ENCODE measurements at places on chromosomes 5 and 9.

GRCh38 chr9:111108946-111109345 is 70.7 kb upstream of the LPAR1 start:
- no peak for DNase-seq

DNA sequence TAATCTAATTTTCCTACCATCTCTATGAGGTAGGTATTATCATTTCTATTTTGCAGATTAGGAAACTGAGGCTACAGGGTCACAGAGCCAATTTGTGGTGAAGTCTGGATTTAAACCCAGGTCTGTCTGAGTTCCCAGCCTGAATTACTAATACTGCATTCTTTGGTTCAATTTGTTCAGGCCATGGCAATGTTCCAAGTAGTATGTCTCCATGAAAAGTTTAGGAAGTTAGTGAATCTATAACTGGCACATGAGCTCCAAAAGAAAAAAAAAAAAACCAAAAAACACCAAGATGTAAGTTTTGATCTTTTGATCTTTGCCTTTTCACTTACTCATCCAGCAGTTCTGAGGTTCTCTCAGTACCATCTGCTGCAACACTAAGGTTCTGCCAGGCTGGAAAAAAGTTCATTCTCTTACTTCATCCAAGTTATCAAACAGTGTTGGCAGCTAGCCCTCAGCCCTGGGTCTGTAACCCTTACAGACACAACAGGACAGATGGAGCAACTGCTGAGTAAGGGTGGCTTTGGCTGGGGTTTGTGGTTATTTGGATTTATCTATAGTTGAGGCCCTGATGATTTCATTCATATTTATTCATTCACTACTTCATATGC is 4.4 kb upstream of the TMEM268 start:
- DNase-seq, result no peak

DNA sequence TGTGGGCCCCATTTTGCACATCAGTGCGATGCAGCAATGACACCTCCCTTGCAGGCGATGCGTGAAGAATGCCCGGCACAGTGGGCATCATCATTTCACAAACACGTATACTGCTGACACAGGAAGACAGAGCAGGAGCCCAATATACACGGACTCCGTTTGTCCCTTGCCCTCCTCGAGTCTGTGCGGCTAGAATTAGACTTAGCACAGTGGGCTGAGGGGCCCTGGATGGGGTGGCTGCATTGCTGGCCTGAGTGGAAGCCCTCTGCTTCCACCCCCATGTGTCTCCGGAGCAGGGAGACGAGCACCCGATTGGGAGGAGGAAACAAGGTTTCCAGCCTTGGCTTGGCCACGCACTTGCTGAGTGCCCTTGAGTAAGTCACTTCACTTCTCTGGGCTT is 40.8 kb downstream of the GSN start:
- DNase-seq, result no peak

DNA sequence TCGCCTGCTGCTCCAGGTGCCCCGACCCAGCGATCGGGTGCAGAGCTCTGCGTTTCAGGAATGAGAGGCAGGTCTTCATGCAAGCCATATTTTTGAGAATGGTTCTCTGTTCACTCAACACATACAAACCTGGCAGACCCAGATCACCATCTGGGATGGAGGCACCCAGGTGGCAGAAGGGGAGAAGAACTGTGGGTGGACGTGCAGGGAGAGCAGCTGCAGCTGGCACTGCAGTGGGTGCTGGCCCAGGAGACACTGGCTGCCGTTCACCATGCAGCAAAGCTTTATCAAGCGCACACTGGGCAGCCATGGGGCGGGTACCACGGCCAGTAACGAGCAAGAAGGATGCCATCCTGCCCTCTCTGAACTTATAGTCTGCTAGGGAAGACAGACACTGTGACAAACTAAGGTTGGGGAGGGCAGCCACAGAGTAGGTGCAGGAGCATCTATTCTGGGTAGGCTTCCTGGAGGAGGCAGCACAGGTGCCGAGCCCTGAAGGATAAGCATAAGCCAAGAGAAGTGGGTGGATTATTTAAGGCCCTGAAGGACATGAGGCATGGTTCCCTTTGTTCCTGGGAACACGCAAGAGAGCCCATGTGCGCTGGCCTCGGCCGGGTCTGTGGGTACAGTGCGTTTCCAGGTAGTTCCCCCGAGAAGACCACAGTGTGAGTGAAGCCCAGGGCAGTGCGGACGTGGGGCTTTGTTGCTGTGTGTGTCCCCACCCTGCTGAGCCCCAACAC is 46.2 kb upstream of the FCN2 start:
- DNase-seq, result no peak

DNA sequence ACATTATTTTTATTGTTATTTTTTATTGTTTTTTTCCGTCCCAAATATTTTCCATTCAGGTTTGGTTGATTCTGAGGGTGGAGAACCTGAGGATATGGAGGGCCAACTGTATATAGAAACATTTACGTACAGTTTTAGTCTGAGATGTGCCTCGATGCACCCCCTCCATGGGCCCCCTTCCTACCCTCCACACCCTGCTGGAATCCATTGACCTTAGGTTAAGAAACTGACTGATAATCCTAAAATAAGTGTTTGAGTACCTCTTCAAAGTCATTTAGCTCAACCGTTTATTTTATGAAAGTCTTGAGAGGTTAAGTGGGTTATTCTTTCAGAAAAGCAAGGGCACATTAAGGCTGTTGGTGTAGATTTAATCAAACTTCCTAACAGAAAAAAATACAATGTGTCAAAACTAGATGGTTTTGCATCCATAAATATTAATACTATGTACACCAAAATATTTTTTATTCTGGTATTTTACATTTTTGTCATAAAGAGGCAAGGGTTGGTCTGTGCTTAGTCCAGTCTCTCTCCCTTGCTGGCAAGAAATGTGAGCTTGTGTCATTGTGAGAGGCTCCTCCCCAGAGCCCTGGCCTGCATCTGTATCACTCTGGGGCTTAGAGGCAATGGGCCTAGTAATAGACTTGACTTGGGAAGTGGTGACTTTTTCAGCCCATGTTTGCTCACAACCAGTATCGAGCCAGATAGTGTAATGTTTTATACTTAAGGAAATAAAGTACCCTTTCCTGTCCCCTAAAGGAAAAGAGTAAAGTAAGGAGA is 15.7 kb downstream of the MTRR start:
- no peak for DNase-seq

DNA sequence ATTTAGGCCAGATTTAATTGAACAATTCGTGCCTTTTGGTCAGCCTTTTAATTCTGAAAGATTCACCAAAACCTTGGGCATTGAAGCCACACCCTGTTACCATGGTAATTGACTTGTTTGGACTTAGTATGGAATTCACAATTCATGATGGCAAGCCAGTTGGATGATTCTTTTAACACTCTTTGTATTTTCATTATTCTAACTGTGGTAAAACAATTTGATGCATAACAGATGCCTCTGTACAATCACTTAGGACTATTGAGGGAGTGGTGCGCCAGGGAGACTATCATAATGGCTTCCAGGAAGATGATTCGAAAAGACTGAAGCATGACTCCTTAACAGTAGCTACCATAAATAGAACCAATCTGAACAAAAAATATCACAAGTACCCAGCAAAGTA is 381.1 kb upstream of the ADAMTS16 start:
- no peak for DNase-seq

DNA sequence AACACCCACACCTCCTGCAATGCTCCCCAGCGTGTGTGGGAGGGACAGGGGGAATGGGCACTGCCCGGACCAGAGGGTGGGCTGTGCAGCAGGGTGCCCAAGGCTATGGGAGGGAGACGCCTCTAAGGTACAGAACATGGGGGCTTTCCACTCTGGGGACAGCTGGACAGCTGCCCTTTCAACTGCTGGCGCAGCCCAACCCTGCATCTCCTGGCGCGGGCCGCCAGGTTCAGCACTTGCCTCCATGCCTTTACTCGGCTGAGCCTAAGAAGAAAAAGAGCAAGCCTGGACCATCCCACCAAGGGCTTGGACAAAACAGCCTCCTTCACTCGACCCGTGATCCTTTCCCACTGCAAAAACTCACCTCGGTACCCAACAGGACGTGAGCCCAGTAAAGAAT is 15.0 kb downstream of the AK8 start:
- DNase-seq, result no peak

DNA sequence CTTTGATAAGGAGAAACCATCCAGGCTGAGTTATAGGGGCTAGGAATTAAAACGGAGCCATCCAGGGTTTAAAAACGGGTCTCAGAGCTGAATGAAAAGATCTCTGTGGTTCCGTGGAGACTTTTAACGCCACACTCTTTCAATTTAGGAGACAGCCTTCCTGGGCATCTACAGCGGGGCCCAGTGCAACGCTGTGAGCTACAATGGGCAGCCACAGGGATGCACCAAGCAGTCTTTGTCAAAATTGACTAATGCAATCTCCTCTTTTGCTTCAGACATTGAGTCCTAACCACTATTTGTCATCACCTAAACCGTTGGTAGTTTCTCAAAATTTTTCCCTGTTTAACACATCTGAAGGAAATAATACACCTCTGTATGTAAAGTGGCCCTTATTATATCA is 96.6 kb upstream of the ABCA1 start:
- DNase-seq, result no peak

DNA sequence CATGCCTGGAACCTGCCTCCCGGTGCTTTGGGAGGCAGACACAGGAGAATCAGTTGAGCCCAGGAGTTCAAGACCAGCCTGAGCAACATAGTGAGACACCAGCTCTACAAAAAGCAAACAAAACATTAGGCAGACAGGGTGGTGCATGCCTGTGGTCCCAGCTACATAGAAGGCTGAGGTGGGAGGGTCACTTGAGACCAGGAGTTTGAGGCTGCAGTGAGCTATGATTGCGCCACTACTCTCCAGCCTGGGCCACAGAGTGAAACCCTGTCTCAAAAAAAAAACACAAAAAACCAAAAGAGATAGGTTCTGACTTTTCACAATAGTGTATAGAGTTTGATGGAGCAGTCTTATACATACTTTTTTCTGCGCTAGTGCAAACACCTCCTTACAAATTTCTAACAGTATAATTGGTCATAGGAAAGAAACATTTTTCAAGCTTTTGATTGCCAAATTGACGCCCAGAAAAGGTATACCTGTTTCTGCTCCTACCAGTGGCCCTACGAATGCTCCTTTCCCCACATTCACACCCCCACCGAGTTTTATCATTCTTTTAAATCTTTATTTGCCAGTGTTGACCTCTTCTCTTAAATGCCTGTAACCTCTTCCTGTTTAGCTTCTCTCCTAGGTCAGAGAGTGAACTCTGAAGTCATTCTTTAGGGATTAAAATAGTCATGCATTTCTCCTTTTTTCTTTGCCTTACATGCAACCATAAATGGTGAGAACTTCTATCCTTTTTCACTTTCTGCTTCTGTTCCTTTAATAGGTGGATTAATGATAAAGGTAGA is 7.5 kb downstream of the DOCK8 start:
- no peak for DNase-seq

- DNase-seq, result no peak
These were observed 72.7 kb downstream of the C9orf57 start for GRCh38 chr9:71987471-71988371.

DNA sequence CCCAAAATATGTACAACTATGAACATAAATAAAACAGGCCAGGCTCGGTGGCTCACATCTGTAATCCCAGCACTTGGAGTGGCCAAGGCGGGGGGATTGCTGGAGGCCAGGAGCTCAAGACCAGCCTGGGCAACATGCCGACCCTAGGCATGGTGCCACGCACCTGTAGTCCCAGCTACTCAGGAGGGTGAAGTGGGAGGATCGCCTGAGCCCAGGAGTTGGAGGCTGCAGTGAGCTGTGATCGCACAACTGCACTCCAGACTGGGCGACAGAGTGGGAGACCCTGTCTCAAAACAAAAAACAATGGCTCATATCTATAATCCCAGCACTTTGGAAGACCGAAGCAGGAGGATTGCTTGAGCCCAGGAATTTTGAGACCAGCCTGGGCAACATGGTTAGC is 1.5 kb downstream of the HAUS6 start:
- no peak for DNase-seq

GRCh38 chr5:87307796-87308423 is 40.2 kb downstream of the RASA1 start:
- no peak for DNase-seq

DNA sequence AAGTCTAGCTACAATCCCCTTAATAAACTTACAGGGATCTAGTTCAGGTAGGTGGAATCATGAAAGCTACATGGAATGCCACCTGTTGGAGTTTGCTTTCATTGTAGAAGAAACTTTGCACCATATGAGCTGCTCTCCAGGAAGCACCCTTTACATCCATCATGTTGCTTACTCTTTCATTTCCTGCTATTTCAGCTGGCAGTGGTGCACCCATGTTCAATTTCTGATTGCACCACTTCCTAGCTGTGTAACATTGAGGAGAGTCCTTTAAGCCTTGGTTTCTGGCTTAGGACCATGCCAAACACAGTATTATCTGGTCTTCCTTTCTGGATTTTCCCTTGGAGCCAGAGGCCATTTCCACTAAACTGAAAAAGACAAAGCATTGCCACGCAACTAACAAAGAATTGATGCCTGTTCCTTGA is 123.3 kb upstream of the SLC12A2 start:
- DNase-seq, result no peak

DNA sequence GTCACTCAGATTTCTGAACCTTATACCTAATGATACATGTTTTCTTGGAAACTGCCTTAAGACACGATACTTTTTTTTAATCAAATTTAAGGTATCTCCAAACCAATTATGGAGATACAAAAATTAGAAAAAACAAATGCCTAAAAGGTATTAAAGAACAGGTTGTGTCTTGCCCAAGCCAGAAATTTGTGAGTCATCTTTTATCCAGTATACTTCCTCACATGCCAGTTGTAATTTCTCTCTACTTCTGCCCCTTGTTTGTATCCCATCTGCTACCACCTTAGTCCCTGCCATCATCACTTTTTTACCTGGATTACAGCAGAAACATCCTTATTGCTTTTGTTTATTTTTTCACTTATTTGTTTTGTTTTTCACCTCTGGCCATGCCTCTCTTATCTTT is 571.2 kb upstream of the DAB2 start:
- DNase-seq, result no peak

- no peak for DNase-seq
These were observed 32.1 kb downstream of the MTMR12 start for GRCh38 chr5:32280656-32281081.

- DNase-seq, result no peak
These were observed 1577.6 kb downstream of the EFNA5 start for GRCh38 chr5:106093134-106093533.

DNA sequence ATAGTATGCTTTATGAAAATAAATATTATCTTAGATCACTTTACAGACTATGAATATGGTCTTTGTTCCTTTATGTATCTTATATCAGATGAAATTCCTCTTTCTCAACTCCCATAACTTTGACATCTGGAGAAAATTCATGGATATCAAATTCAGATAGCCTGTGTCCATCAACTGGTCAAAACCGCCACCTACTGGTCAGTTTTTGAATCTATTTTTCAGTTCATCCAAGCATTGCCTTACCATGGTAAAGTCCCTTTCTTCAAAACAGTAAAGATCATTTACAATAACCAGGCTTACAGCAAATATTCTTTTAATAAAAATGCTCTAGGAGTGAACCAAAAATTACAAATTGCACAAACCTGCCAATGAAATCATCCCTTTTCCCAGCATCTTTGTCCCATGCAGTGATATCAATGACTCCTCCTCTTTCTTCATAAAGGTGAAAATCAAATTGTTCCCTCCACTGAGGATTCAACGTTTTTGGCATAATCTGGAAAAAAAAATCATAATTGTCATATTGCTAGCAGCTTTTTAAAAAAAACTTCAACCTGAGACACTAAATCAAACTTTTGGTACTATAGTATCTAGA is 290.5 kb downstream of the SLF1 start:
- DNase-seq, result no peak
